ENCODE measurements at places on chromosomes 3 and 15.

- H3K27ac ChIP-seq: no peak overlapping the region
- peaks cover 22% of the 10 kb centered on the region for H3K4me1 ChIP-seq
- H3K27me3 ChIP-seq: no peaks in the 10 kb centered on the region
- H3K36me3 ChIP-seq: no peaks in the 10 kb centered on the region
- DNase-seq: no peak
- H3K4me3 ChIP-seq: no peak overlapping the region
Measured at GRCh38 chr3:42139621-42140453, 48.7 kb downstream of the TRAK1 start.

- H3K4me3 ChIP-seq: no peak overlapping the region
Measured at GRCh38 chr3:17157713-17158112, 273.0 kb downstream of the PLCL2 start.

- no peak overlapping the region for H3K4me3 ChIP-seq
- no peak overlapping the region for H3K27ac ChIP-seq
- H3K36me3 ChIP-seq: no peaks in the 10 kb centered on the region
- H3K4me1 ChIP-seq: no peaks in the 10 kb centered on the region
- no peak for DNase-seq
- H3K27me3 ChIP-seq: no peaks in the 10 kb centered on the region
Measured at GRCh38 chr3:151660885-151661284, 72.8 kb upstream of the AADACL2 start.

DNA sequence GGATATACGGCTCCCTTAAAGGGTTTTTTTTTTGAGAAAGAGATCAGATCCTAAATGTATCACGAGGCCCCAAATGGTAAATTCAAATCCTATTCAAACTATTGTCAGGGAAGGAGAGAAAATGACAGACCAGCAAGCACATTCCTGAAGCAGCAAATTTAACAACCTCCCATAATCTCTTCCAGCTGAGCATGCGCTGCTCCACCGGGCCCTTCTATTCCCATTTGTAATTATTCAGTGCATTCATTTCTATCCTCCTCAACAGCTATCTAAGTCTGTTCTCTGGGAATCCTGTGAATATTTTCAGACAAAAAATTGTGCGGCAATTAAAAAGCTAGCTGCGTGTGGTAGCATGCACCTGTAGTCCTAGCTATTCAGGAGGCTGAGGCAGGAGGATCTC is 43.2 kb downstream of the MAGI1 start:
- no peak overlapping the region for H3K27ac ChIP-seq
- H3K4me3 ChIP-seq: no peak overlapping the region
- DNase-seq: no peak
- H3K27me3 ChIP-seq: no peaks in the 10 kb centered on the region
- no peaks in the 10 kb centered on the region for H3K36me3 ChIP-seq
- peaks cover 19% of the 10 kb centered on the region for H3K4me1 ChIP-seq
